Activated CD4-positive, alpha-beta memory T cell treated with anti-CD3 and anti-CD28 coated beads for 36 hours (primary cell): ENCODE measurements at places on chromosomes 7 and 10. TPM values are rescaled to one million over a fixed set of nuclear protein-coding genes. Genes with fewer than 3 reads are reported as not detected.

Gene LDB3
- total RNA-seq = 0.12 TPM

Gene NFKB2
- total RNA-seq = 242 TPM

Gene TAS2R3
- total RNA-seq = 0.59 TPM

Gene ANXA11
- 237 TPM for total RNA-seq
